Thoracic aorta endothelial cell (primary cell): ENCODE measurements at places on chromosomes 6 and 20. TPM values are rescaled to one million over a fixed set of nuclear protein-coding genes. Genes with fewer than 3 reads are reported as not detected.

The MYCT1 gene
- 166 and 184 TPM in 2 replicates for total RNA-seq

The RWDD2A gene
- total RNA-seq: 3.4 and 4.3 TPM in 2 replicates

The LHFPL5 gene
- total RNA-seq: not detected in 2 replicates

The APCDD1L gene
- total RNA-seq: 0.14 and 0.40 TPM in 2 replicates

The OPRM1 gene
- total RNA-seq: not detected in 2 replicates

The FNDC11 gene
- 0.40 and 0.50 TPM in 2 replicates for total RNA-seq

The HLA-DPA1 gene
- total RNA-seq: 5.2 and 16.8 TPM in 2 replicates

The PRSS35 gene
- total RNA-seq: 0.07 and 0.27 TPM in 2 replicates

The CTCFL gene
- total RNA-seq: not detected in 2 replicates

The CAP2 gene
- total RNA-seq: 4.5 and 9.4 TPM in 2 replicates

The OPN5 gene
- not detected in 2 replicates for total RNA-seq

The XKR7 gene
- total RNA-seq: not detected in 2 replicates

The PXDC1 gene
- 50.6 and 81.1 TPM in 2 replicates for total RNA-seq

The PROCR gene
- 337 and 415 TPM in 2 replicates for total RNA-seq

The BACH2 gene
- total RNA-seq: 0.40 and 0.93 TPM in 2 replicates

The PRR18 gene
- total RNA-seq: not detected in 2 replicates

The CD93 gene
- total RNA-seq: 323 and 495 TPM in 2 replicates

The PRDM13 gene
- not detected in 2 replicates for total RNA-seq

The DYNLT2 gene
- total RNA-seq: 1.4 and 2.5 TPM in 2 replicates

The EPPIN gene
- total RNA-seq: not detected in 2 replicates

The GTSF1L gene
- total RNA-seq: not detected in 2 replicates

The CCDC170 gene
- under 0.01 and 0.14 TPM in 2 replicates for total RNA-seq

The TBXT gene
- not detected in 2 replicates for total RNA-seq

The RPP40 gene
- 19.1 and 25.6 TPM in 2 replicates for total RNA-seq

The EBF4 gene
- total RNA-seq: 0.53 and 1.0 TPM in 2 replicates

The CENPW gene
- total RNA-seq: 30.1 and 33.7 TPM in 2 replicates

The YWHAB gene
- 223 and 244 TPM in 2 replicates for total RNA-seq

The AGER gene
- total RNA-seq: 0.27 and 0.36 TPM in 2 replicates

The MAPK13 gene
- total RNA-seq: 1.5 and 1.9 TPM in 2 replicates

The POFUT1 gene
- 41.4 and 50.9 TPM in 2 replicates for total RNA-seq

The GOPC gene
- total RNA-seq: 31.7 and 32.6 TPM in 2 replicates

The GZF1 gene
- total RNA-seq: 12.5 and 14.6 TPM in 2 replicates

The SLC22A3 gene
- 0.07 and 0.27 TPM in 2 replicates for total RNA-seq

The IL17F gene
- total RNA-seq: not detected in 2 replicates
